ENCODE measurements at places on chromosomes 13 and 19.
A peak's percentile ranks its signal among the peaks of the same experiment; 100 is the strongest.

GRCh38 chr13:34611671-34612070 lies 330.4 kb upstream of the NBEA start:
- DNase-seq = no peak

- no peak for DNase-seq
These were observed 2.3 kb upstream of the C19orf84 start for GRCh38 chr19:51392701-51393100.

- DNase-seq = no peak
These were observed 1.7 kb upstream of the PSMC4 start for GRCh38 chr19:39969266-39969665.

GRCh38 chr19:2610637-2611482 lies 91.6 kb downstream of the GNG7 start:
- peak; percentile 71 for DNase-seq

GRCh38 chr19:47608074-47608918 lies 638 bp upstream of the BICRA start:
- peak; percentile 75 for DNase-seq

DNA sequence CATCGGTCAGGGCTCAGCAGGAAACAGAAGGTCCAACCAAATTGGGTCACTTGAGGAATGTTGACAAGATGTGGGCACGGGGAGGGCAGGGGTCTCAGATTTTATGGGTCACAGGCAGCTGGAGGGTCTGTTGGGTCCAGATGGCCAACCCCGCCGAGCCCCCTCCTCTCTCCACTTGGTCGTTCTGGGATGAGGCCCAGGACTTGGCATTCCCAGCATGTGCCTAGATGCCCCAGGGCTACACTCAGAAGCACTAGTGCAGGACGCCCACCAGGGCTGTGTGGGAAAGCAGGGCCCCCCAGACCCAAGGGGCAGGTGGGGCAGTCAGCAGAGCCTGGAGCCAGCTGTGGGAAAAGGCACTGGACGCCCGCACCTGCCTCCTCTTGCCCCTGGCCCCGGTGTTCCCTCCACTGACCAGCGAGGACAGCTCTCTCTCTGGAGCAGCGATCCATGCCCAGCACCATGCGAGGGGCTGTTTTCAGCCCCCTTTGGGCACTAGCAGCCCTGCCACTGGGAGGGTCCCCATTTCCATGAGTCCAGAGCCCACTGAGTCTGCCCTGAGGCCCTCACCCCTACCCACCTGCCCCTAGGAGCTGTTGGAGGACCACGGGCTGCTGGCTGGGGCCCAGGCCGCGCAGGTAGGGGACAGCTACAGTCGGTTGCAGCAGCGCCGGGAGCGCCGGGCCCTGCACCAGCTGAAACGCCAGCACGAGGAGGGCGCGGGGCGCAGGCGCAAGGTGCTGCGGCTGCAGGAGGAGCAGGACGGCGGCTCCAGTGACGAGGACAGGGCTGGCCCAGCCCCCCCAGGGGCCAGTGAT lies 26.0 kb downstream of the DHX34 start:
- no peak for DNase-seq

GRCh38 chr13:33775339-33776108 lies 42.4 kb upstream of the RFC3 start:
- DNase-seq = peak; percentile 24

DNA sequence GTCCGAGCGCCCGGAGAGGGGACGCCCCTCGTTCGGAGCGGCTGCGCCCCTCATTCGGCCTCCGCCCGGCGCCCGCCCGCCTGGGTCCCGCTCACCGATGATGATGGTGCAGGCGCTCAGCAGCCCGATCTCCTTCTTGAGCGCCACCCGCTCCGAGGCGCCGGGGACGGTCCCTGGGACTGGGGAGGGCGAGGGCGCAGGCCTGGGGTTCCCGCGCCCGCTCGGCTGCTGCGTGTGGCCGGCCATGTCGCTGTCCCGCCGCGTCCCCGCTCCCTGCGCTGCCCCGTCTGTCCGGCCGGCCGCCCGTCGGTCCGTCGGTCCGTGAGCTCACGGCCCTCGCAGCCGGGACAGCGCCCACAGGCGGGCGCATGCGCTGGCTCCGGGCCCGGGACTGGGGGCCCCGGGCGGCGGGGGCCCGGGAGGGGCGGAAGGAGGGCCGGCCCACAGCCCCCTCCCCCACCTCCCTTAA lies at the start of gene SLC7A10:
Gene SLC7A10 (minus strand): TSS at position 393 of the 469 bp plus-strand sequence. CDS start 147 bp downstream, at position 246.
- no peak for DNase-seq

DNA sequence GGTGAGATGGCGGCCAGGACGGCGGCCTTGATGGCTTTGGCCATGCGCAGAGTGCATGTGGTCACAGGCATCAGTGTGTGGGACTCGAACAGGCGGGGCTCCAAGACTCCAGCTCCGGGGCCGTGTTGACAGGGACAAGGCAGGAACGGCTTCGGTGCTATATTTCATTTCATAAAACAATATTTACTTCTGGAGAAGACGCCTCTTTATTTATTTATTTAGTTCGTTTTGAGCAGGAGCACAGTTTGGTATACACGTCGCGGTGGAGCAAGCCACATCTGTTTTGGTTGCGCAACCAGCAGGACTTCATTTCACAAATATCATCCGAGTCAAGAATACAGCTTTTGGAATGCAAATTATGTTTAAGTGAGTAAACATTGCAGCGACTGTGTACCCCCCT lies 166.7 kb upstream of the TSHZ3 start:
- no peak for DNase-seq

- peak; percentile 90 for DNase-seq
These were observed 46.2 kb downstream of the DCT start for GRCh38 chr13:94433055-94433961.

DNA sequence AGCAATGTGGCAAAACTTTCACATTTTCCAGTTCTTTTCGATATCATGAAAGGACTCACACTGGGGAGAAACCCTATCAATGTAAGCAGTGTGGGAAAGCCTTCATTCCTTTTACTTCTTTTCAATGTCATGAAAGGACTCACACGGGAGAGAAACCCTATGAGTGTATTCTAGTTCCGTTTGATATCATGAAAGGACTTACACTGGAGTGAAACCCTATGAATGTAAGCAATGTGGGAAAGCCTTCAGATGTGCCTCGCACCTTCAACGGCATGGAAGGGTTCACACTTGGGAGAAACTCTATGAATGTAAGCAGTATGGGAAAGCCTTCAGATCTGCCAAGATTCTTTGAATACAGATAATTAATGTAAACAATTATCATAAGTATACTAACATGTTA lies 14.5 kb upstream of the ZNF763 start:
- no peak for DNase-seq

GRCh38 chr13:93416736-93417355 lies 190.2 kb downstream of the GPC6 start:
- DNase-seq = no peak

DNA sequence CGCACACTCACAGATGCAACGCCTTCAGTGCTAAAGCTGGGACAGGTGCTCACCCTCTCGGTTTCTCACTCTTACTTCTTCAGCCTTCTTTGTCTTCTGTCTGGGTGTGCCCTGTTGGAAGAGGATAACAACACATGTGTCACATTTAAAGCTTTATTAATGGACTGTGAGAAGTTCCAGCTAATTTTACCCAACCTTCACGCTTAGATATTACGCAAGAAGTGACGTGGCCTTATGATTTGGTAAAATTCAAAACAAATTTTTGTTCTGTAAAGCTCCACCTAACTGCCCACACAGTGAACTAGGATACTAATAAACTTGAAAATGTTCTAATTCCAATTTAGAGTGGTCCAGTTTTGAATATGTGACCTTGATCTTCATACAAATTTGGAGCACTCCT lies 66.7 kb upstream of the LRCH1 start:
- DNase-seq = no peak

DNA sequence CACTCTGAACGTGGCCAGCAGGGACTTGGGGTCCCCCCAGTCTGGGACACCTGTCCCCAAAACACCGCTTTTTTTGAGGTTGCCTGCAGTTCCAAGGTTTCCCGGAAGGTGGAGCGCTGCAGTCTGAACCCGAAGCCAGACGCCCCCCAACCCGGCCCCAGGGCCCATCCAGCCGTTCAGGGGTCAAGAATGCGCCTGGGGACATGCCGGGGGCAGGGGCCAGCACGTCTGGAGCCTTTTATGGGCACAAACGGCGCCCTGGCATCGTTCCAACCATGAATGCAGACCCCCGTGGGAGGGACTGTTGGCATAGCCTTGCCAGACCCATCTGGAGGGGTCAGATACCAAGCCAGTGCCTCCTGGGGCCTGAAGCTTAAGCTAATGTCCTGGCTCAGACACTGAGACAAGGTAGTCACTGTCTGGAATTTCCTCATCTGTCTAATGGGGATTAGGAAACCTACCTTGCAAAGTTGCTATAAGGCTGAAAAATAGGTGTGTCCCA lies 6.9 kb downstream of the S1PR5 start:
- no peak for DNase-seq

DNA sequence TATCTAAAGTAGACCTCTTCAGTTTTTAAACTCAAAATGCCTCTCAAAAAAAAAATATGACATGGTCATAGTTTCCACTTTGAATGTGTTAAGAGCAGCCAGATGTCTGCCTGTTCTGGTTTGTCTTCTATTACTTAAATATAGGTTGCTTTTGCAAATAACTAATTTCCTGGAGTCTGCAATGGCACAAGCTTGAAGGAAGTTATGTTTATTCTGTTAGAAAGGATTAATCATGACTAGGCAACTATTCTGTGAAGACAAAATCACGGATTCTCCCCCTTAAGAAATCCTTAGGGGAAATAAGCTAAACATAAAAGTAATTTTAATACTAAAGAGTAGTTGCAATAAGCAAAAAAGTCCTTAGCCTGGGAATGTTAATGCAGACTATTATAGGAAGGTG lies 26.3 kb downstream of the SKA3 start:
- no peak for DNase-seq

GRCh38 chr19:48186541-48186991 lies 16.1 kb downstream of the ZSWIM9 start:
- no peak for DNase-seq

GRCh38 chr19:5115771-5116202 lies 146.9 kb downstream of the KDM4B start:
- no peak for DNase-seq

GRCh38 chr13:47932950-47933923 lies 67.8 kb downstream of the SUCLA2 start:
- DNase-seq = no peak

DNA sequence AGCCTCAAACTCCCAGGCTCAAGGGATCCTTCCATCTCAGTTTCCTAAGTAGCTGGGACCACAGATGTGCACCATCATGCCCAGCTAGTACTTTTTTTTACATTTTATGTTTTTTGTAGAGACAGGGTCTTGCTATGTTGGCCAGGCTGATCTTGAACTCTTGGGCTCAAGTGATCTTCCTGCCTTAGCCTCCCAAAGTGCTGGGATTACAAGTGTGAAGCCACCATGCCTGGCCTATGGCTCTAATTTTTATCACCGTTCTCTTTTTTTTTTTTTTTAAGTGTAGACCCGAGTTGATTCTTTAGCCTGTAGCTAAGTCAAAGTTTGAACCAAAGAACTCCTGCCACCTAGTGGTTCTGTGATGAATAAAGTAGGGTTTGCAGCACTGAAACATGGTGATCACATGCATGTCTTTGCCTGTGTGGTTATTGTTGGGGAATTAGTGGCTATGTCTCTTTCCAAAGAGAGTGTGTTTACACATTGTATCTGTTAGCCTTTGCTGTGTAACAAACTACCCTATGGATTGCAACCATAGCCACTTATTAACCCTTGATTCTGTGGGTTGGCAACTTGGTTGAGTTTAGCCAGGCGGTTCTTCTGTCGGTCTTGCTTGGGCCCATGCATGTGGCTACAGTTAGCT lies 11.6 kb downstream of the NFILZ start:
- no peak for DNase-seq

- DNase-seq = no peak
These were observed at the start of gene WDR88 for GRCh38 chr19:33132021-33132420. Gene WDR88, plus strand, starts transcription at chr19:33132114. Its CDS starts 56 bp downstream, at chr19:33132170.

GRCh38 chr13:19927117-19927748 lies 31.3 kb upstream of the ZMYM2 start:
- peak; percentile 45 for DNase-seq

- DNase-seq = no peak
These were observed 986 bp downstream of the DGKH start for GRCh38 chr13:42049454-42049813.

GRCh38 chr13:74681891-74682290 lies 547.7 kb upstream of the KLF12 start:
- no peak for DNase-seq

GRCh38 chr13:43414111-43414510 lies 372.7 kb downstream of the ENOX1 start:
- no peak for DNase-seq

DNA sequence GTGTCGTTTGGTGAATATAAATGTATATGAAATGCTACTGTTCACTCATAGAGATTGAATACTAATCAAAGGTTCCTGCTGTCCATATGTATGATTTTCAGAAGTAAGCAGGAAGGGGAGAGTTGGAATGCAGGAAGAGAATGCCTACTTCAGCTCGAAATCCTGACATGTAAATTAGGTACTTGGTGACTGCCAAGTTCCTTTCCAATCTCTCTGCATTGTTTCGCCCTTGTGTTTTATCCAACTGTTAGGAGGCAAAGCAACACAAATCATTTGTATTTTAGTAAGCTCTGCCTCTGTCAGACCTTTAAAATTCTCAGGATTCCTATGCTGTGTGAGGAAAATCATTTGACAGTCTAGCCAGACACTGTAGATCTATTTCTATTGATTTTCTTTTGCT lies 9.0 kb downstream of the STARD13 start:
- DNase-seq = no peak

GRCh38 chr19:30911491-30911890 lies 437.7 kb downstream of the TSHZ3 start:
- no peak for DNase-seq

DNA sequence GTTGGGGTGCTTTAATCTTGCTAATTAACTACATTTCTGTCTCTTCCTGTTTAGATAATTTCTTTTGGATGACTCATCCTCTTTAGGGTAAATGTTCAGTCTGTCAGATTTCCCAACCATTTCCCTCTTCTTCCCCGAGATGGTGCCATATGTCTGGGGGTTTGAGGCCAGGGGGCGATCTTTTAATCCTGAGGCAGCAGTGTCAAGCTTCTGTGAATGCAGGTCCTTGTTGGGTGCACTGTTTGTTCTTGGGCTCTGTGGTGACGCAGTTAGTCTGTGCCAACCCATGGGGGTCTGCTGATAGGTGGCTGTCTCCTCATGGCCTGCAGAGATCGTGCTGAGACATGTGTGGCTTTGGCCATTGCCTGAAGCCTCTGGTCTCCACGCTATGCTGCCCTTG lies 420.4 kb downstream of the NDFIP2 start:
- no peak for DNase-seq

- DNase-seq = peak; percentile 53
These were observed 17.5 kb upstream of the MEIS3 start for GRCh38 chr19:47436712-47437401.

DNA sequence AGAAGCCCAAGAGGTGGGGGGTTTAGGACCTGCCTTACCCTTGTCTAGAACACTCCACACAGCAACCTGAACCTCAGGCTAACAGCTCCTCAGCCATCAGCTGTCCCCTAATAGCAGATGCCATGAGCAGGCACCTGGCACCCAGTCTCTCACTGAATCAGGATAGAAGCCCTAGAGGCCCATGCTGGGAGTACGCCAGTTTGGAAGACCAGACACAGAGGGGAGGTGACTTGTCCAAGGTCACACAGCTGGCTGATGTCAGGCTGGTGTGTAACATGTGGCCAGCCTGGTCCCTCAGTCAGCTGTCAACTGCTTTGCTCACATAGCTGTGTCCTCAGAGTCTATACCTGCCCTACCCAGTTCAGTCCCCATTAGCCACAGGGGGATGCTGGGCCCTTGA lies 12.8 kb upstream of the SAMD1 start:
- DNase-seq = no peak

All from NCI-H1092 treated with DMSO at 0.1 percent for 48 hours (cell line).